Camera-type eye (tissue), 1 donor: ENCODE measurements at places on chromosomes 7 and 10. TPM values are rescaled to one million over a fixed set of nuclear protein-coding genes. Genes with fewer than 3 reads are reported as not detected.

STEAP2 gene
- total RNA-seq: 16.8 TPM

NUDT13 gene
- 1.5 TPM for total RNA-seq

CD36 gene
- total RNA-seq: 89.8 TPM

BUB3 gene
- total RNA-seq: 130 TPM
